Activated CD4-positive, CD25-positive, alpha-beta regulatory T cell (primary cell): ENCODE measurements at places on chromosomes 7 and 10.

DNA sequence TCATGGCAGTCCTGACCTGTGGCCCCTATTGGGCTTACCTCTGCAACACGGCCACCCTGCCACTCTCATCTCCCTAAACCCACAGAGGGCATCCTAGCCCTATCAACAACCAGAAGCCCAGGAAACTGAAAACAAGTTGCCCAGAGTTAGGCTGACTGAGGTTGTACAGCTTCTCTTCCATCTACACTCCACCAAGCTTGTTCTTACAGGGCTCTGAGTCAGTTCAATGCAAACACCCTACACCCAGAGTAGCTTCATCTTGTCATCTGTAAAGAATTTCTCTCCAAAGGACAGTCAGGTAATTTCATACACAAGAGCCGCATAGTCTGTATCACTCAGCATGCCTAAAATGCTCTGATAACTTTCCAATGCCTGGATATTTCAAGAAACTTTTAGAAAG, 175.4 kb downstream of the ARID5B start:
- no peak for DNase-seq

GRCh38 chr10:85936161-85936560, 430.4 kb downstream of the GRID1 start:
- DNase-seq = no peak

DNA sequence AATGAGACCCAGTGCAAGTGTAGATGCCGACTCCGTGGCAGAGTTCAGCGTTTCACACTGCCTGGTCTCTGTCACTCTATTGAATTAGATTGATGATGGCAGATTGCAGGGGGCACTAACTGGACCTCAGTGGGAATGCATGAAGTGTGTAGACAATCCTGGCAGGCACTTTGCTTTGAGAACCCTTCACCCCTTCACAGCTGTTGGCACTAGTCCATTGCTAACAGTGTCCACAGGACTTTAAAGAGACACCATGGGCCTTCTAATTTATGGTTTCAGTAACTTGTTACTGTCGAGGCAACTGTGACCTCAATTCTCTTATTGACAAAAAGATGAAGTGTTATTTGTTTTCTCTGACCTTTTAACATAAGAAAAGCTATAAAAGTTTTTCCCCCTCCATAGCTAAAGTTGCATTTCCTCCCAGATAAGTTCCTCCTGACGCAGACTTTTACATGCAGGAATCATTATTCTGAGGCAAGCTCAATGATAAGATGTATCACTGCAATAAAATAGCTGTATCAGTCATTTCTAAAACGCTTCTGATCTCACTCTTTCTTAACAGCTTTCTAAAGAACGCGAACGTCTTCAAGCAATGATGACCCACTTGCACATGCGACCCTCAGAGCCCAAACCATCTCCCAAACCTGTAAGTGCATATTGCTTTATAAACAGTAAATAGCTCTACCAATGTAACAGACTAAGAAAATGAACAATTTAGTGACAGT, 238.9 kb downstream of the FOXP2 start:
- no peak for DNase-seq

- no peak for DNase-seq
Measured at GRCh38 chr7:144011458-144012230, 11.5 kb downstream of the OR6B1 start.

DNA sequence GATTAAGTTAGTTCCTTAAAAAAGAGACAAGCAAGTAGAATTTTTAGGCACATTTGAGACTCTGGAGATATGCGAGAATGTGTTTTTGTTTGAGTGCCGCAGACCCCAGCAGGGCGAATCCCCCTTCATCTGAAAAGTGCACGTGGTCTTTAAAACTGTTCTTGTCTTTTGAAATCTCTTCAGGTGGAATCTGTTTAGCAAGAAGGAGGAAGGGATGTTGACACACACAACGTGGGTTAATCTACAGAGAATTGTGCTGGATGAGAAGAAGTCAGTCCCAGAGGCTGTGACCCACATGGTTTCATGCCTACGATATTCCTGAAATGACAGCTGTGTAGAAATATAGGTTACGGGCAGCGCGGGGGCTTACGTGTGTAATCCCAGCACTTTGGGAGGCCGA, 27.1 kb upstream of the ZFAND2A start:
- no peak for DNase-seq

GRCh38 chr10:75404815-75405597, 3.4 kb upstream of the ZNF503 start:
- DNase-seq = no peak

- DNase-seq = no peak
Measured at GRCh38 chr10:124364674-124365073, 54.0 kb downstream of the OAT start.

DNA sequence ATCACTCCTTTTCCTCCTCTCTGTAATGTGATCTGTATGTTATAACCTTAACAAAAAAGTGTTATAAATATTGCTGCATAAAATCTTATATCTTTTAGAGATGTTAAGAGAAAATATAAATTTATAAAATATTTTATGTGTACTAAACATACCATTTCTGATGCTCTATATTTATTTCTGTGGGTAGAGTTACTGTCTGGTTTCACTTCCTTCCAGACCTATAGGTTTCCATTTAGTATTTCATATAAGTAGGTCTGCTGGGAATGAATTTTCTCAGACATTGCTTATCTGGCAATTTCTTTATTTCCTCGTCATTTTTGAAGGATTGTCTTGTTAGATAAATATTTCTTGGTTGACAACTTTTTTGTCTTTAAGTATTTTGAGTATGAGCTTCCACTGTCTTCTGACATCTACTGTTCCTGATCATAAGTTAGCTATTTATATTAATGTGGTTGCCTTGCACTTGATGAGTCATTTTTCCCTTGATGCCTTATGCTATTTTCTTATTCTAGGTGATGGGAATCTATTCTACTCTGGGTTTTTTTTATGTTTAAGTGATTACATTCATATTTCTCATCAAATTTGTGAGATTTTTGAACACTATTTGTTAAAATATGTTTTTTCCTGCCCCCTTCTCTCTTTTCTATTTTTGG, 11.2 kb upstream of the THSD7A start:
- DNase-seq = no peak

DNA sequence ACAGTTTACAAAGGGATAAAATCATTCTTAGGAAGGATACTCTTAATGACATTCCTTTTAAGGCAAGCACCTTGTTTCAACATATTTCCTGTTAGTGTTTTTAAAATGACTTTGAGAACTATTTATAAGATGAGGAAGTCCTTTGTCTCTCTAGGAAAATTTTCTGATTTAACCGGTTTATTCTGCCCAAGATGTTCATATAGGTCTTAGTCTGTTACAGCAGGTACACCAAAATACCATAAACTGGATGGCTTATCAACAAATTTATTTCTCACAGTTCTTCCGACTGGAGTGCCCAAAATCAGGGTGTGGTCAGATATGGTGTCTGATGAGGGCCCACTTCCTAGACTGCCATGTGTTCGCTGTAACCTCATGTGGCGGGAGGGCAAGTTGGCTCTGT, 77.9 kb downstream of the GSAP start:
- DNase-seq = no peak

- peak; percentile 24 for DNase-seq
Measured at GRCh38 chr7:128031901-128032604, 816 bp upstream of the LRRC4 start.

GRCh38 chr10:98586096-98586495, 139.4 kb upstream of the HPS1 start:
- DNase-seq = no peak
